ENCODE measurements at places on chromosomes 6 and 20.

- DNase-seq: no peak
Observed at GRCh38 chr6:165929607-165930006, 238.0 kb downstream of the TBXT start.

DNA sequence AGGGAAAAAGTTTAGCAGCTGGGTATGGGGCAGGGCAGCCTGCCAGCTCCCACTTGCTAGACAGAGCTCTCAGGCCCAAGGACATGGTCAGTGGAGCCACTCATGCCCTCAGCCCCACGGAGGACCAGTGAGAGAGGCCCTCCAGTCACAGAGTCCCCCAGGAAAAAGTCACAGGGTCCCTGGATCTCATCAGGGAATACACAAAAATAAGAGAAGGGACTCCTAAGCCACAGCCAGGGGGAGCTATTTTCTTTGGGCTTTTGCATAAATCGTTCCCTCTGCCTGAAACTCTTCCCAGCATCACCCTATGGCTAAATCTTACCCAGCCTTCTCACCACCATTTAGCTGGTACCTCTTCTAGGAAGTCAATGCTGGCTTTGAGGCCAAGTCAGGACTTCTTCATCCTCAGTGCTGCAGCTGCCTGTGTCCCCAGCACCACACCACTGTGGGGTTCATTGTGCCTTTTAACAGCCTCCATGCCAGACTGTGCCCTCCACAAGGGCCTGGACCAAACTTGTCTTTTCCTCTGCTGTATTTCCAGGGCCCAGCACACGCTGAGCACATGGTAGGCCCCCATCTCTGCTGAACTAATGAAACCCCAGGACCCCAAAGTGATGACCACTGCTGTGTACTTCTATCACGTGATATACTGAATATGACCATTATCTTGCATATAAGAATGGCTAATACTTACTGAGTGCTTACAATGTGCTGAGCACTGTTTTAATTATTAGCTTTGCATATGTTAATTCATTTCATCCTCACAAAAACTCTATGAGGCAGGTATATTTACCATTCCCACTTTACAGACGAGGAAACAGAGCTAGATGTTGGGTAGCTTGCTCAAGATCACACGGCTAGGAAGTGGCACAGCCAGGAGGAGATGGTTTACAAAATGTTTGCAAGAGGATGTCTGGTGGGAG lies 2.0 kb downstream of the ZNF335 start:
- DNase-seq: no peak

GRCh38 chr6:29702519-29703103 lies 20.6 kb upstream of the HLA-F start:
- peak; percentile 74 for DNase-seq

GRCh38 chr20:3854462-3854871 lies 7.8 kb downstream of the MAVS start:
- DNase-seq: no peak

GRCh38 chr20:14009208-14009607 lies 13.9 kb downstream of the MACROD2 start:
- DNase-seq: no peak

DNA sequence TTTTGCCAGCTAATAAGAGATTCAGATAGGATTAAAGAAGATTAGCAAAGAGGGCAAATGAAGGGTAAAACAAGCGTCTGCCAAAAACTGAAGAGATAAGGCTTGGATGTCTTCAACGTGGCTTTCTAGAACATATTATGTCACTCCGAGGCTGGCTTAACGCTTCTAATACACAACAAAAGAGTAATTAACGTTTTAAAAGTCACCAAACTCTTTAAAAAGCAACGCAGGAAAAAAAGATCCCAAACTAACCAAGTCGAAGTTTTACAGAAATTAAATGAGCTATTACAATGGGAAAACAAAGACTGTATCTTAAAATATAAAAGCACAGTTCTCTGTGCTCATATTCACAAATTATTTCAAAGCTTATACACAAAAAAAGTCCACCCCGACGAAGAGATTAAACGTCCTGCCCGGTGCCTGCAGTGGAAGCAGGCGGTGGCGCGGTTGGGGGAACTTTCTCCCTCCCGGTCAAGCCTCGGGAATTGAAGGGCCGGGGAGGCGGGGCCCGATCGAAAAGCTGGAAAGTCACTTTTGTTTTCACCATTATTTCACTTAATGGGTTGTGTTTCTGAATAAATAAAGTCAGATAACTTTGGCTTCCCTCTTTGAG lies 1.2 kb downstream of the MAK start:
- no peak for DNase-seq

- no peak for DNase-seq
Observed at GRCh38 chr6:106630366-106630765, 988 bp downstream of the QRSL1 start.

DNA sequence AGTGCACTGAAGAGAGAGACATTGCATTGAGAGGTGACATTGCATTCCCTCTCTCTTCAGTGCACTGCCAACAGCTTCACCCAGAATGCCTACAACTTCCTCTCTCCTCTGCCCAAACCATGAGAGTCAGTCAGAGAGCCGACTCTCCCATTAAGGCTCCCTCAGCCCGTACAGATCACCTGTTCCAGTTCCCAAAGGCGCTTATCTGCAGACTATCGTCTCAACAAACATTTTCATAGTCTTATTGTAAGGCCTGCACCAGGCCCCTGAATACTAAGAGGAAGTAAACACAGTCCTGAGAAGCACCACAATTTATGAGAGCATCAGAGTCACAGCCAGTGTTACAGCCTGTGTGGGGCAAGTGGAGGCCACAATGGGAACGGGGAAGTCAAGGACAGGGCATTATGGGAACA lies 53.7 kb downstream of the GFOD1 start:
- DNase-seq: no peak

DNA sequence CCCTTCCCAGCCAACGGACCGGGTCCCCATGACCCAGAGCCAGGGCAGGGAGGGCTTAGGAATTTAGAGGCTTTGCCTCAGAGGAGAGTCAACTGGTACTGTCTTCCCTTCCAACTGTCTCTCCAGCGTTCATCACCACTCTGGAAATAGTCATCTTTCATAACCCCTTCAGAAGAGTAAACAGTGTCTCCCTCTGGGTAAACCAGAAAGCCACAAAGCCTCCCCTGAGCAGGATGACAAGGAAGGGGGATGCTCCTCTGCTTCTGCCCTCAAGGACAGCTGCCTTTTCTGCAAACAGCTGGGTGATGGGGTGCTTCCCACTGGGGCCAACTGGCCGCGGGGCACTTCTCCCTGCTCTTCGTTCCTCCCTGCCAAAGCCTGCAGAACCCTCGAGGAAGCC lies 90.1 kb downstream of the PSMG4 start:
- no peak for DNase-seq

DNA sequence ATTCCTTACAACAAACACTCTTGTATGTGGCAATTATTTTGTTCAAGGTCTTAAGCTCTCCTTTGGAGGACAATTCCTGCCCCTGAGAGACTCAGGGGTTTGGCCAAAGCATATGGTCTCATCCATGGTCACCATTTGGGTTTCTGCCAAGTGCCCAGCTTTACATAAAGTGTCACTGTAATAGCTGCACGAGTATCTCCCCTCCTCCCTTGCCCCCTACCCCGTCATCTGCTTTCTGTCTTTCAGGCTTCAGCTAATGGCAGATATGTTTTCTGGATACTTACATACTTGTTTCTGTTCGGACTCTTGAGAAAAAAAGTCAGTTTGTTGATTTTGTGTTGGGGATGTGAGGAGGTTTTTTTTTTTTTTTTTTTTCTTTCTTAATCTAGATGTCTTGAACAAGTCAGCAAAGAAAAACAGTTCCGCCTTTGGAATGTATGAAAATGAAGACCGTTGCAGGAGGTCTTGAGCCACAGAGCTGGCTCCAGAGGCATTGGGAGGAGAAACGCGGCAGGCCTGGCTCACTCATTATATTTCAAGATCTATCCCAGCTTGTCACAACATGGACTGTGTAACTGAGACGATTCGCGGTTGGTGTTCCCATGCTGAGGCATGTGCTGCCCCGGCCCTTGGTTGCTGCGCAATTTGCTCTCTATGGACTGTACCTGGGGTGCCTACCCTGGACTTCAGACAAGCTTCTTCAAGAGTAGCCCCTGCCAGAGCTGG lies 32.6 kb upstream of the STX16 start:
- DNase-seq: no peak

GRCh38 chr20:34215711-34216381 lies 25.4 kb upstream of the ASIP start:
- peak; percentile 51 for DNase-seq

GRCh38 chr20:46253391-46253790 lies 54.9 kb downstream of the CDH22 start:
- no peak for DNase-seq

DNA sequence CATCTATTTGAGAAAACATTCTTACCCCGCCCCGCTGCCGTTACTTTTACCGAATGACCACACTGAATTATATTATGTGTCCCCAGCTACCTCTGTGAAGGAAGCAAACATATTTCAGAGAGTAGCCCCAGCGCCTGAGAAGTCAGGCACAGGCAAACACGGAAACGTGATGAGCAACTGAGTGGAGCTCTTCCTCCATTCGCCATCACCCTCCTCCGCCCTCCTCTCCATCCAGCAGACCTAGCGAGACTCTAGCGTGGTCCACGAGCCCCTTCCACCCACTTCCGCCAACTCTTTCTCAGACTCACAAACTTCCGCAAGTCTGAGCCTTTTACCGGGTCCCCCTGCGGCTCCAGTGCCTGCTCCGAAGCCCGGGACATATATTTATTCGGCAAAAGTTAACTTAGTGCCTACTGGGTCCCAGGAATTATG lies 582 bp downstream of the SNRPB start:
- peak; percentile 84 for DNase-seq

DNA sequence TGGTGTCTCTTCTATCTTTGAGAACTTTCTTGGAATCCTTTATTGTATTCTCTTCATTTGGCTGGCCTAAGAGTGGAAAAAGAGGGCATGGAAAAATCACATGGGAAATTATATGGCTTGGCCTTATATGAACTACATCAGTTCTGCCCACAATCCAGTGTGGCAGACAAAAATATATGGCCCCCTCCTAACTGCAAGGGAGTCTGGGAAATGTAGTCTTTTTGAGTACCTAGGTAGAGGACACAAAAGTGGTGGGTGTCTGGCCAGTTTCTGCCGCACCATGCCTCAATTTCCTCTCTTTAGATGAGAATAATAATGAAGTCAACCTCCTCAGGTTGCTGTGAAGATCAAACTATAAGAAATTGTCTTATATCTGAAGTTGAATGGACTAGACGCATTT lies 109.3 kb downstream of the SCP2D1 start:
- DNase-seq: no peak
